ENCODE measurements at places on chromosomes 7 and 10. TPM values are rescaled to one million over a fixed set of nuclear protein-coding genes. Genes with fewer than 3 reads are reported as not detected.
A peak's percentile ranks its signal among the peaks of the same experiment; 100 is the strongest.

GRCh38 chr10:102102421-102102820 is 17.7 kb downstream of the LDB1 start:
- H3K4me3 ChIP-seq: no peak overlapping the region
- H3K27me3 ChIP-seq: no peaks in the 10 kb centered on the region
- no peaks in the 10 kb centered on the region for H3K4me1 ChIP-seq
- DNase-seq: no peak
- no peaks in the 10 kb centered on the region for H3K36me3 ChIP-seq

PPP1R3A gene
- polyA plus RNA-seq: 0.07 TPM

GRCh38 chr7:115232041-115232440 is 310.1 kb downstream of the MDFIC start:
- H3K36me3 ChIP-seq: no peaks in the 10 kb centered on the region
- H3K27ac ChIP-seq: no peak overlapping the region
- H3K4me3 ChIP-seq: no peak overlapping the region
- no peaks in the 10 kb centered on the region for H3K27me3 ChIP-seq

FBXL13 gene
- polyA plus RNA-seq: not detected

DNA sequence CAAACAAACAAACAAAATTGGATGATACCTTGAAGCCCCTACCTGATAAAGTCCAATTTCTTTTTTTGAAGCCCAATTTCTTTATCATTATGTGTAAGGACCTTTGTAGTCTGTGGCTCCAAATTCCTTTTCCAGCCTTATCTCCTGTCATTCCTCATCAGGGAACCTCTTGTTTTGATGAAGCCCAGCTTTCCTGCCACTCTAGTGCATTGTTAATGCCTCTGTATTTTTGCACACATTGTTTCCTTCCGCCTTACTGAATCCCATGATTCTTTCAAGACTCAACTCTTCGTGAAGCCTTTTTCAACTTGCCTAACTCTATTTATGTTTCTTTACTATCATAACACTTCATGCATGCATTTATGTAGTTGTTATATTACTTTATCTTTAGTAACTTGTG is 3.3 kb downstream of the FBH1 start:
- H3K27ac ChIP-seq: no peak overlapping the region
- H3K4me1 ChIP-seq: peaks cover 2% of the 10 kb centered on the region

CALML5 gene
- not detected for polyA plus RNA-seq

DNA sequence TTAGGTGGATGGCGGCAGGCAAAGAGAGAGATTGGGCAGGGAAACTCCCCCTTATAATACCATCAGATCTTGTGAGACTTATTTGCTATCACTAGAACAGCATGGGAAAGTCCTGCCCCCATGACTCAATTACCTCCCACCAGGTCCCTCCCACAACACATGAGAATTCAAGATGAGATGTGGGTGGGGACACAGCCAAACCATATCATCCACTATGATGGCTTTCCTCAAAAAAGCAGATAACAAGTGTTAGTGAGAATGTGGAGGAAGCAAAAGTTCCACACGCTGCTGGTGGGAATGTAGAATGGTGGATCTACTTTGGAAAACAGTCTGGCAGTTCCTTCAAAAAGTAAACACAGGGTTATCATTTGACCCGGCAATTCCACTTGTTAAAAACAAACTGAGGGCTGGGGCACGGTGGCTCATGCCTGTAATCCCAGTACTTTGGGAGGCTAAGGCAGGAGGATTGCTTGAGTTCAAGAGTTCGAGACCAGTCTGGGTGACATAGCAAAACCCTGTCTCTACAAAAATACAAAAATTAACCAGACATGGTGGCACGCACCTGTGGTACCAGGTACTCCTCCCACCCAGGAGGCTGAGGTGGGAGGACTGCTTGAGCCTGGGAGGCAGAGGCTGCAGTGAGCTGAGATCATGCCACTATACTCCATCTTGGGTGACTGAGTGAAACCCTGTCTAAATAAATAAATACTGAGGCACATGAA is 161.4 kb upstream of the EEPD1 start:
- no peaks in the 10 kb centered on the region for H3K27me3 ChIP-seq
- H3K36me3 ChIP-seq: no peaks in the 10 kb centered on the region
- DNase-seq: no peak
- no peaks in the 10 kb centered on the region for H3K4me1 ChIP-seq

DNA sequence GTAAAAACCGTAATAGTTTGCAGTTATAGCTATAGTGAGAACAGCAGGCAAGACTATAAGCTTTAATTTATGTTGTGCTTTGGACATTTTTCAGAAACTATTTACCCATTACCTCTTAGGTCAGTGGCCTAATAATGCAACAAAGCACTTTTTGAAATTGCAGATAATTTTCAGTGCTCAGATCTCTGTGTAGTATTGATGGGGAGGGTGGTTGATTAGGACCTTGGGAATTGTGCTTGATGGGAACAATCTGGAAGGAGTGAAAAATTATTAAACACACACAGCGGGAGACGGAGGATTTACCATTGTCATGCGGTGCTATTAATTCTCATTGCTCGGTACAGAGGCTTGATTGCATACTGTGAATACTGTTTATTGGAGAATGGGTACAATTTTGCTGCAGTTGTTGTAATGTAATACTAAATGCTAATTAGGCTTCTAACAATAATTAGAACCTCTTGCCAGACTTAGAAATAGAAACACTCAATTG is 304.8 kb downstream of the LRMDA start:
- no peak for DNase-seq
- no peaks in the 10 kb centered on the region for H3K27me3 ChIP-seq
- H3K27ac ChIP-seq: no peak overlapping the region
- no peak overlapping the region for H3K4me3 ChIP-seq
- no peaks in the 10 kb centered on the region for H3K36me3 ChIP-seq

GRCh38 chr7:142887282-142888015 is 1.9 kb upstream of the TRPV6 start:
- DNase-seq: no peak
- no peak overlapping the region for H3K4me3 ChIP-seq
- H3K27me3 ChIP-seq: no peaks in the 10 kb centered on the region
- no peak overlapping the region for H3K27ac ChIP-seq

BLNK gene
- polyA plus RNA-seq: 55.8 TPM

DNA sequence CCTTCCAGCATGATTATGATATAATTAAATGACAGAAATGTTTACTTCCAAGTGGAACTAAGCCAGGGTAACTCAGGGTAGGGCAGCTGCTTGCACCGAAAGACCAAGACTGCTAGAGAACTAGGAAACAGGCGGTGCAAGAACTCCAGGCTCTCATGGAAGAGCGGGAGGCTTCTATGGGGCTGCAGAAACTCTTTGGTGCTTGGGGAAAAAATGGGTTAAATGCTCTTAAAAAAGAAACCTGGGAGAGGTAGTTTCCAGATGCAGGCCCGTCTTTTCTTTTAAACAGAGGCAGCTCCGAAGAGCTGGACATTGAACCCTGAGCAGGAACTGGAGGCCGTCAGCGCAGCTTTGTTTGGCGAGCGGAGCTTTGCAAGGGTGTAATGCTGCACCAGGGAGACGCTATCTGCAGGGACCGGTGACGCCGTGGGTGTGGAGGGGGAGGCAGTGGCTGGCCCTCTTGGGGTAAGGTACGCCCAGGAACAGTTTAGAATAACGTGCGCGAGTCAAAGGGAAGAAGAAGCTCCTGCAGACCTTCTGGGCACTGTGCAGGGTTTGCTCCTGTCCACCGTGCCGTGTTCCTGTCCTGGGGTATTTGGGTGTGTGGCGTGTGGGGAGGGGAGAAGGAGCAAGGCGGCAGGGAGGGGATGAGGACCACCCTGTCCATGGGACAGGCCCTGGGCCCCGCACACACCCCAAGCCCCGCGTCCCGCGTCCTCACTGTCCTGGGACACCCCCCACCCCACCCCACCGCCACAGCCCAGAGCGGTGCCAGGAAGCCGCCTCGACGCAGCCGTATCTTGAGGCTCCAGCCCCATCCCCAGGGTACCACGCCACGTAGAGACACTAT is 59.0 kb downstream of the EGFR start:
- peak overlapping the region; percentile 92 for H3K27ac ChIP-seq
- peak; percentile 97 for DNase-seq
- no peak overlapping the region for H3K4me3 ChIP-seq
- H3K36me3 ChIP-seq: no peaks in the 10 kb centered on the region

CABCOCO1 gene
- polyA plus RNA-seq: not detected

DNA sequence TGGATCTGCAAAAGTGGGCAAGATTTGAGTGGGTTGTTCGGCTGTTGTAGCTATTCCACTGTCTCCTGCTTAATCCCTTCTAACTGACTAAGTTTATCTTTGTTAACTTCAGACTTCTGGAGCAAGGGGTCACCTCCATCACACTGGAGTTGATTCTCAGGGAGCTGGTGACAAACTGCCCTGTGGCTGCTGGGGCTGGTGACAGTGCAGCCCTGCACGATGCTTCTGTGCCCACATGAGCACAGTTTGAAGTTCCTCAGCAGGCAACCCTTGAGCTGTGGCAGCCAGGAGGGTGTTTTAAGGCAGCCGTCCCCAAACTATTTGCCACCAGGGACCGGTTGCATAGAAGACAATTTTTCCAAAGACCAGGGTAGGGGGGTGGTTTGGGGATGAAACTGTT is 40.5 kb downstream of the ADRB1 start:
- no peaks in the 10 kb centered on the region for H3K27me3 ChIP-seq
- no peak for DNase-seq
- H3K4me3 ChIP-seq: no peak overlapping the region
- no peaks in the 10 kb centered on the region for H3K36me3 ChIP-seq

ODAD2 gene
- polyA plus RNA-seq: 0.04 TPM

GRCh38 chr7:123367484-123368122 is 166.8 kb downstream of the IQUB start:
- DNase-seq: peak; percentile 55
- no peak overlapping the region for H3K27ac ChIP-seq
- no peak overlapping the region for H3K4me3 ChIP-seq
- no peaks in the 10 kb centered on the region for H3K4me1 ChIP-seq
- no peaks in the 10 kb centered on the region for H3K27me3 ChIP-seq

GRCh38 chr7:2764621-2765020 is 76.6 kb downstream of the AMZ1 start:
- peaks cover 24% of the 10 kb centered on the region for H3K36me3 ChIP-seq
- H3K4me1 ChIP-seq: peaks cover 31% of the 10 kb centered on the region
- no peak for DNase-seq
- H3K27me3 ChIP-seq: no peaks in the 10 kb centered on the region
- H3K4me3 ChIP-seq: no peak overlapping the region
- no peak overlapping the region for H3K27ac ChIP-seq

DNA sequence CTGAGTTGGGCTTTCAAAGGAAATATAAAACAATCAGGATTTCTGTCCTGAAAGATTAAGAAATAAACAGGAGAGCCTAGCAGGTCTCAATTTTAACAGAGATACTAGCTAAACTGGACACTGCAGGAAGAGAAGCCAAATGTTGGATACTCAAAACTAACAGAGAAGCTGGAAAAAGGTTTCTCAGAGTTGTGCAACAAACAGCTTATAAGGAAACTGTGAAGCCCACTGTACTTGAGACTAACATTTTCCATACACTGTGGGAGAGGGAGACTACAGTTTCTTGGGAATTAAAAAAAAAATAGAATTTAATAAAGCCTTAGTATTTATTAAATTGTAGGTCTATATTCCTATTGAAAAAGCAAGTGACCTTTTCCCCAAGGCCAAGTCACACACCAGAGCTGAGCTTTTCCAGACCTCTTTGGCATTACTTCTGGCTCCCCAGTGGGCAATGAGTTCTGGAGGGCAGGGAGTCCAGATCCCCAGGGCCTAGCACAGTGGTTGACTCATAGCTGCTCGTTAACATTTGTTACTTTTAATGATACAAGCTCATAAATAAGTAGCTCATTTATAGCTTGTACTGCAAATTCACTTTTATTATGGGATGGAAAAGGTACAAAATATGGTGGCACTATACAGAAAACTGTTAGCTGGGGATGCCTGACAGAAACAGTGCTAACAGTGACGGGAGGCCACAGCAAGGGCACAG is 68.3 kb downstream of the MINDY3 start:
- H3K36me3 ChIP-seq: peaks cover 2% of the 10 kb centered on the region
- no peaks in the 10 kb centered on the region for H3K27me3 ChIP-seq
- DNase-seq: no peak
- H3K4me1 ChIP-seq: no peaks in the 10 kb centered on the region
- H3K4me3 ChIP-seq: no peak overlapping the region

GRCh38 chr7:129295015-129295423 is 70.2 kb downstream of the AHCYL2 start:
- no peak overlapping the region for H3K27ac ChIP-seq
- no peaks in the 10 kb centered on the region for H3K4me1 ChIP-seq
- H3K4me3 ChIP-seq: no peak overlapping the region
- H3K36me3 ChIP-seq: no peaks in the 10 kb centered on the region

DNA sequence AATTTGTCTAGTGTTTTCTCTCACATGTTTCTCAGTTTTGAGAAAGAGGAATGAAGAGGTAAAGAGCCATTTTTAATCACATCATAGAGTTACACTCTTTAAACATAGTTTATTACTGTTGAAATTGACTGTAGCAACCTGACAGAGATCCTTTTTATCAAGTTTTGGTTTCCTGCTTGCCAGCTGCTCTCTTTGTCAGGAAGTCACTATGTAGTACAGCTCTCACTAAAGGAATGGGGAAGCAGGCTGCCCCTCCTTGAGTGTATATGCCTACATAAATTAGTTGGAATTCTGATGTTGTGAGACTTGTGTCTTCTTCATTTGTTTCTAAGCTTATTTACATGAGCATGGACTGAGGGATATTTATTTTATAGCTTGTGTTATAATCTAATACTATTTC is 1274.0 kb upstream of the CELF2 start:
- no peaks in the 10 kb centered on the region for H3K4me1 ChIP-seq
- no peak overlapping the region for H3K27ac ChIP-seq
- H3K36me3 ChIP-seq: no peaks in the 10 kb centered on the region

STK31 gene
- 0.24 TPM for polyA plus RNA-seq

AKR1C4 gene
- polyA plus RNA-seq: 1.9 TPM

GRCh38 chr10:68611227-68611626 is 51.1 kb downstream of the TET1 start:
- no peak for DNase-seq
- H3K27me3 ChIP-seq: no peaks in the 10 kb centered on the region
- H3K4me3 ChIP-seq: no peak overlapping the region
- H3K27ac ChIP-seq: no peak overlapping the region
- H3K4me1 ChIP-seq: no peaks in the 10 kb centered on the region

DNA sequence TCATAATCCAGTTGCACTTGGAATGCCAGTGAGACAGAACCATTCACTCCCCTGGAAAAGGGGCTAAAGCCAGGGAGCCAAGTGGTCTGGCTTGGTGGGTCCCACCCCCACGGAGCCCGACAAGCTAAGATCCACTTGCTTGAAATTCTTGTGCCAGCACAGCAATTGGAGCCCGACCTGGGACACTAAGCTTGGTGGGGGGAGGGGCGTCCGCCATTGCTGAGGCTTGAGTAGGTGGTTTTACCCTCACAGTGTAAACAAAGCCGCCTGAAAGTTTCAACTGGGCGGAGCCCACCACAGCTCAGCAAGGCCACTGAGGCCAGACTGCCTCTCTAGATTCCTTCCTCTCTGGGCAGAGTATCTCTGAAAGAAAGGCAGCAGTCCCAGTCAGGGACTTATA is 200.7 kb upstream of the NPSR1 start:
- H3K4me3 ChIP-seq: no peak overlapping the region
- no peak overlapping the region for H3K27ac ChIP-seq
- H3K27me3 ChIP-seq: no peaks in the 10 kb centered on the region
- no peaks in the 10 kb centered on the region for H3K36me3 ChIP-seq
- no peak for DNase-seq
- H3K4me1 ChIP-seq: no peaks in the 10 kb centered on the region

Measured in small intestine (tissue), 16 donors.